Caudate nucleus (tissue), 63 donors: ENCODE measurements at places on chromosomes 16 and 17.

- peak; percentile 6 for DNase-seq
Observed at GRCh38 chr16:7744546-7745264, 412.1 kb downstream of the RBFOX1 start.

DNA sequence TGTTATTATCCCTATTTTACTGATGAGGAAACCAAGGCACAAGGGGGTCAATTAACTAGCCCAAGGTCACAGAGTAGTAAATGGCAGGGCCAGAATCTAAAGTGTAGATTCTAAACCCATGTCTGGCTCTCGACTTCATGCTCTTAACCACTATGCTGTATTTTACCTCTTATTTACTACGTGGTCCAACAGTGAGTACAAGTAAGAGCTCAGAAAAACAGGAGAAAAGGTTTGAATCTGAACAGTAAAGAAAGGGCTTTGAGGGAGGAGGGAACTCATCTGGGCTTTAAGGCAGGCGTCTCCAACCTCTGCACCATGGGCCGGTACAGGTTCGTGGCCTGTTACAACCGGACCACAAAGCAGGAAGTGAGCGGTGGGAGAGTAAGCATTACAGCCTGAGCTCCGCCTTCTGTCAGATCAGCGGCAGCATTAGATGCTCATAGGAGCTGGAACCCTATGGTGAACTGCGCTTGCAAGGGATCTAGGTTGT is 62.9 kb downstream of the SMURF2 start:
- no peak for DNase-seq

GRCh38 chr17:36600465-36600864 is 918 bp upstream of the MRM1 start:
- no peak for DNase-seq

DNA sequence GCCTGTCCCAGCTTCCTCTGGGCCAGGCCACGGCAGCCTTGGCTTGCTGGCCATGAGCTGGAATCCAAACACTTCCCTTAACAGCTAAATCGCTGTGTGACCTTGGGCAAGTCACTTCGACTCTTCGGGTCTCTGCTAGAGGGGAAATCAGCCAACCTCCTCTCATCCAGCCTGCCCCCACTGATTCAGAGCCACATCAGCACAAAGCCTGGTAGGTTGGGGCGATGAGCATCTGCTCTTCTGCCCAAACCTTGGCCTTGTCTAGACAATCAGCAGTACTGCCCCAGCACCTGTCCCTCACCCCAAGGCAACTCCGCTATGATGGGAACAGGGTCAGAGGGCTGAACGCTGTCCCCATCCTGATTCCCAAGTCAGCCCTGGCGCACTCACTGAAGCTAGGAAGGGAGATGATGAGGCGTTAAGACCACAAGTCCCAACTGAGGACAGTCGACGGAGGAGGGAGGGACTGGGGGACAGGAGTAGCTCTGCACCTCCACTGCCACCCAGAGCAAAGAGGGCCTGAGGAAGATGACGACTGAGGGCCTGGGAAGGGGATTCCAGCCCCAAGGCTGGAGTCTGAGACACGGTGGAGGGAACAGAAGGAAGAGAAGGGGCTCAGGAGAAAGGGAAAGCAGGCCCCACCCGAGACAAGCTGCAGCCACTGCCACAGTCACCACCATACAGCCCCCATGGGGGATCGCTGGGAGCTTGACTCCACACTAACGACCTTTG is 1.3 kb downstream of the CLUH start:
- no peak for DNase-seq

DNA sequence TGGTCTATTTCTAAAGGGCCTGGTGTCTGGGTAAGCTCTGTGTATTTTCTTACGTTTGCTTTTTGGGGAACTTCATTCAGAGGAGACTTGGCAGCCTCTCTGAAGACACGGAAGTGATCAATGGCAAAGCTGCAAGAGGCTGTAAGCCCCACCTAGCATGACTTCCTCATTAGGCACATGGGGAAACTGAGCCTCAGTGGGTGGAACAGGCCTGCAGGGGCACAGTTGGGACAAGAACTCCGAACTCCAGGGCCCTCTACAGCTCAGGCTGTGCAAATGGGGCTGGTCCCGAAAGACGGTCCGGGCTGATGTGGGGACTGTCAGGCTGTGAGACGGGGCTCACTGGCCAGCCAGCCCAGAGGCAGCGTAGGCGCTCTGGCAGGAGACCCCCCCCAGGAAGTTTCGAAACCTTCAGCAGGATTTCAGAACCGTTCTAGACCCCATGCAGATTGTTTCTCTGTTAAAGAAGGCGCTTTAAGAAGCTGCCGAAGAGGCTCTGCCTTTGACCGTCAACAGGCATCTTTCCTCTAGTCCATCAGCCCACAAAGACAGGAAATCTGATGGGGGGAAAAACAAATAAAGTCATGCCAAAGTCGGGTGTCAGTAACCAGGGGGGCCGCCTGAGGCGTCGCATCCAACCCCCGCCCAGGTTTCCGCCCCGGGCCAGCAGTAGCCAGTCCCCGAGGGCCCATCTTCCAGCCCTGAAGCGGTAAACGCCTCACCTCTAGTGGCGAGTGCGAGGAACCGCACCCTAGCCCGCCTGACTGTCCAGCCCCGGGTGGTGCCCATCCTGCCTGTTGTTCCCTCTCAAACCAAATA is 79.8 kb upstream of the TBC1D3K start:
- DNase-seq, result peak; percentile 7

- DNase-seq, result no peak
Observed at GRCh38 chr17:5431949-5432556, 6.9 kb downstream of the C1QBP start.

GRCh38 chr17:3972281-3972731 is 8.1 kb upstream of the ATP2A3 start:
- no peak for DNase-seq

- peak; percentile 44 for DNase-seq
Observed at GRCh38 chr17:77734371-77735080, 224.0 kb upstream of the TNRC6C start.

DNA sequence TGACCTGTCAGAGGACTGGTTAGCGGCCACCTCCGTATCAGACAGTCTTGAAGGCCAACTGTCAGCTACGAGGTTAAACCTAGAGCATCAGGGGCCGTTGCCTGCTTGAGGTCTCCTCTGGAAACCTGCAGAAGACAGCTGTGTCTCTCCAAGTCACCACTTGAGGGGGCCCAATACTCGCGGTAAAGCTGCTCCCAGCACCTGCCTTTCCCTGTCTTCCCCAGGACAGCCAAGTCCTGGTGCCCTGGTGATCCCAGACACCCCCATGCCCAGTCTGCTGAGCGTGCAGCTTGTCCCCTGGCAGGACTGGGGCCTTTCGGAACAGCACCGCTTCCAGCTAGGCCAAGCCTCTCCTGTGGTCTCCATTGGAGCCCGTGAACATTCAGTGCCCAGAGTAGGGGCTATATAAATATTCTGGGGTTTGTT is 80.1 kb downstream of the DNAH17 start:
- peak; percentile 33 for DNase-seq
